Glutamatergic neuron (in vitro differentiated cells): ENCODE measurements at places on chromosomes 13 and 19. TPM values are rescaled to one million over a fixed set of nuclear protein-coding genes. Genes with fewer than 3 reads are reported as not detected.

HSPB6 gene
- total RNA-seq, result 0.49 TPM

DNAJC15 gene
- 17.1 TPM for total RNA-seq

PABPC3 gene
- 0.22 TPM for total RNA-seq

C13orf46 gene
- 0.71 TPM for total RNA-seq

SULT2A1 gene
- not detected for total RNA-seq

FUT1 gene
- 4.4 TPM for total RNA-seq

ZNF784 gene
- 8.4 TPM for total RNA-seq

ZNF700 gene
- 17.8 TPM for total RNA-seq

ZNF579 gene
- 48.9 TPM for total RNA-seq

CXCL17 gene
- not detected for total RNA-seq

DNA sequence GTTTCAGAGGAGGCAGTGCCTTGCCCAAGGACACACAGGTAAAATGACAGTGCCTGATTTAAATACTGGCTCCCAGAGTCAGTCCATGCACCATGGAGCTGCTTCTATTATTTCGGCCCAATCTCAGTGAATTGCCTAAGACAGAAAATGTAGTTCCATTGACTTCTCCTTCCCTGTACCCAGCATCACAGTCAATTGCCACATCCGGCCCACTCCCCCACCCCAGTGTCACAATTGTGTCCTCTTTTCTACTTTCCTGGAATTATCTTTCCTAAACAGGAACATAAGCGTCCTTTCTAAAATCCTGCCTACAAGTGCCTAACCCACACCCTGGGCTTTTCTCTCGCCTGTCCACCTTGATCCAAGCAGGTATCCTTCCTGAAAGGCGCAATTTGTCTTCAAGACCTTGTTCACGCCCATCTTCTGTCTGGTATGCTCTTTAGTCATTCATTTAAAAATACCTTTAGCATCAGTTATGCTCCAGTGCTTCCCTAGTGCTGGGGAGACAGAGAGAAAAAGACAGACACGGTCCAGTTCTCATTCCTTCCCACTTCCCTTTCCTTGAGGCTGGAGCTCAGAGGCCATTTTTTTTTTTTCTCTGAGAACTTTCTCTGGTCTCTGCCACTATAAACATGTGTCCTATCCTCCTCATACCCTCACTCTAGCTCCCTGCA is 411.4 kb downstream of the LIG4 start:
- no peak for DNase-seq

DNA sequence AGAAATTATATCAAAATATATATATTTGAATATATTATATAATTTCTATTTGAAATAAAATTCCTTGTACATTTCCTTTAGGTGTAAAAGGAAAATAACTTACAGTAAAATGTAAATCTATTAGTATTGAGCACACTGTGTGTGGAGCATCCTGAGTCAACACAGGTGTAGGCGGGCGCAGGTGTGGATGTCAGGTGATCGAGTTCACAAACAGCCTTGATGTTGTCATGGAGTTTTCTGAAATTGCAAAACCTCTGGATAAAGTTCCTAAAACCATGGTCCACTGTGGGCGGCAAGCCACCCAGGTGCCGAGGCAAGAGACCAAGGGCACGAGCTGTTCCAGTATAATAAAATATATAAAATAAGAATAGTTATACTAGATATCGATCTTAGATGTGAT is 27.7 kb upstream of the MCF2L start:
- no peak for DNase-seq

DNA sequence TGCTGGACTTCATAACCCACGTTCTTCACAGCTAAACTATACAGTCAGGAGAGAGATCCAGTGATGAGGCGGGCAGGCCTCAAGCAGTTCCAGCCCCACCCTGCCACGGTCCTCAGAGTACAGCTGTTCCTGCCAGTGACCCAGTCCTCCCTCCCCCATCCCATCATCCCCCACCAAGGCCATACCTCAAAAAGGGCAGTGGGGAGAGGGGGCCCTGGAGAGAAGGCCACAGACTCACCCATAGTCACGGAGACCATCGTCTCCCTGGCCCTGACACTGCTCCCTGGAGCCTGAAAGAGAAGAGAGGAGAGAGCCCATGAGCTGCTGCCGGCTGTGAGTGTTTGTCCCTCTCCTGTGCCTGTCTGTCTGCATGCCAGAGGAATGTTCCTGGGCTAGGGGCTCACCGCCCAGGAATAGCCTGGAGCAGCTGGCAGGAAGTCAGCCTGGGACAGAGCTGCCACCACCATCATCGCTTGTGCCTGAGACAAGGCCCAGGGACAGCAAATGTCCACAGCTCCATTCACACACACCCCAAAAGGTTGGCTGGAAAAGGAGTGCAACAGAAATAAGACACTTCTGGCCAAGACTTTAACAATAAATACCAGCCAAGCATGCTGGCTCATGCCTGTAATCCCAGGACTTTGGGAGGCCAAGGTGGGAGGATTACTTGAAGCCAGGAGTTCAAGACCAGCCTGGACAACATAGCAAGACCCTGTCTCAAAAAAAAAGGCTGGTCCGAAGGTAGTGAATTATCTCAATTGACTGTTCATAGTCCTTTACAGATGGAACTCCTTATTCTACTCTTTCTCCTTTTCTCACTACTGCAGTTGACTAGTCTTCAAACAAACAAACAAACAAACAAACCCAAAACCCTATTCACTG is 6.4 kb downstream of the C19orf47 start:
- DNase-seq, result no peak

DNA sequence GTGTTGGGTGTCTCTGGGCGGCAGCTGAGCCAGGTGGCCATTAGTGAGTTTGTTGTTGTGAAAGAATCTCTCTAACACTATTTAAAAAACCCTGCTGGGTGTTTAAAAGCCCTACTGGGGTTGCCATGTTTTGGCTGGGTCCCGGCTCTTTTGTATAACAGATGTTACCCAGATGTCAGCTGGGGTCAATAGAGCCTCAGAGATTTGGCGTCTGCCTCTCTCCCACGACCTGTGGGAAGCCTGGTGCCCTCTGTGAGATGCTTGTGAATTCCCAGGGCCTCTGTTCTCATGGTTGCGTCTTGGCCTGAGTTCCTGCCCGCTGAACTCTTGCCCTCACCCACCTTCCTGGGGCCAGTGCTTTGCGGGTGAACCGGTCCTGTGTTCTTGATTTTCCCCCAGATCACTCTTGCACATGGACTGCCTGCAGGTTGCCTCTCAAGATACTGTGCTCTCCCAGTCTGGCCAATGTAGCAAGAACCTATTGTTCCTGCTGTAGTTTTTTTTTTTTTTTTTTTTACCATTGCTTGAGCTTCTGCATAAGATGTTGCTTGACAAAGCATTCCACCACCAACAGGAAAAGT is 9.5 kb downstream of the NFILZ start:
- DNase-seq, result no peak

DNA sequence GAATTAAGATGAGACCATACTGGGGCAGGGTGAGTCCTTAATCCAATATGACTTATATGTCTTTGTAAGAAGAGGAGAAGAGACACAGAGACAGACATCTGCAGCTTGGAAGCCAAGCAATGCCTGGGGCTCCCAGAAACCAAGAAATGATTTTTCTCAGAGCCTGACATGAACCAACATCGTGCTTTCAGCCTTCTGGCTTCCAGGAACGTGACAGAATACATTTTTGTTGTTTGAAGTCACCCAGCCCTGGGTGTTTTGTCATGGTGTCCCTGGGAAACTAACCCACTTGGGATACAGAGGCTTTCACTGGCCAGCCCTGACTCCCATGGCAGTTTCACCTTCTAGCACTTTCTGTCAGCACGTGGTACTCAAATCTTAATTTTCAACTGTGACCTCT is 95.3 kb upstream of the SLC10A2 start:
- DNase-seq, result no peak

- DNase-seq, result peak; percentile 54
Measured at GRCh38 chr13:46184277-46184699, 2.3 kb upstream of the LCP1 start.

- no peak for DNase-seq
Measured at GRCh38 chr13:53066411-53066810, 37.8 kb downstream of the OLFM4 start.

DNA sequence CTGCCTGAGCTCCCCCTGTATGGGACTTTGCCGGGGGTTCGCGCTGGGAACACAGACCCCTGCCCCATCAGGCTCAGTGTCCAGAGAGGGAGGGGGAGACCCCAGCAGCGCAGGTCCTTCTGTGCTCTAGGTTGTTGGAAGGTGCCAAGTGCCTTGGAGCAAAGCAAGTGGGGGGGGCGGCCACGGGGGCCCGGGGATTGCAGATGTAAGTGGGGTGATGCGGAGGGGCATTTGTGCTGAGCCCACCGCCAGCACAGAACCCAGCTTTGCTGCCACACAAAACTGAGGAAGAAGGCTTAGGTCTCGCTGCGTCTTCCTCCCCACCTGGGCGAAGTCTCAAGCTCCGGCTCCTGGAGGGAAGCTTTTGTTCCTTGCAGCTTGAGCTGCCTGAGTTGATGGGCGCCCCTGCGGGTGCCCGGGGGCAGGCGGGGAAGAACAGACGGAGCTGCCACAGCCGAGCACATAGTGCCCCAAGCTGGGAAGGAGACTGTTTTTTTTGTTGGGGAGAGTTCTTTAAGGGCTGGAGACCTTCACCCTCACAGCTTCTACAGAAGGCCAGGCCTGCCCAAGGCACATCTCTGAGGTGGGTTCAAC is 1.5 kb upstream of the NTN5 start:
- DNase-seq, result no peak

DNA sequence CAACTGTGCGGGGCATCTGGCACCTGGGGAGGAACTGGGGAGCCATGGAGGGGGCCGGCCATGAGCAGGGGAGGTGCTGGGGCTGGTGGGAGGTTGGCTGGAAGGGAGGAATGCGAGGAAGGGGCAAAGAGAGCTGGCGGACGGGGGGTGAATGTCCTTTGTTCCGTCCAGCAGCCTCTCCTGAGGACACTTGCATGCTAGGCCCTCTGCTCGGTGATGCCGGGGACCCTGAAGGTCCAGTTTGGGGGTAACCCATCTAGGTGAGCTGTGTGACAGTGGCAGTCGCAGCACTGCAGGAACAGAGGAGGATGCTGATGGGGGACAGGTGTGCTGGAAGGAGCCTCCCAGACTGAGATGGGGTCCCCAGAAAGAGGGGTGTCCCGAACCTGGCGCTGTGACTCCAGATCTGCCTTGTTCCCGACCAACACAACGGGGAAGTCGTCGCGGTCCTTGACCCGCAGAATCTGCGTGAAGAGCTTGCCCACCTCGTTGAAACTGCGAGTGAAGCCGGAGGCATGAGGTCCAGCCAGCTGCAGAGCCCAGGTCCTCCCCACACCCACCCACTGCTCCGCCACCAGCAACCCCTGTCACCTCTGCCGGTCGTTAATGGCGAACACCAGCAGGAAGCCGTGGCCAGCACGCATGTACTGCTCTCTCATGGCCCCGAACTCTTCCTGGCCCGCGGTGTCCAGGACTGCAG is 3.6 kb downstream of the RRAS start:
- DNase-seq, result no peak

DNA sequence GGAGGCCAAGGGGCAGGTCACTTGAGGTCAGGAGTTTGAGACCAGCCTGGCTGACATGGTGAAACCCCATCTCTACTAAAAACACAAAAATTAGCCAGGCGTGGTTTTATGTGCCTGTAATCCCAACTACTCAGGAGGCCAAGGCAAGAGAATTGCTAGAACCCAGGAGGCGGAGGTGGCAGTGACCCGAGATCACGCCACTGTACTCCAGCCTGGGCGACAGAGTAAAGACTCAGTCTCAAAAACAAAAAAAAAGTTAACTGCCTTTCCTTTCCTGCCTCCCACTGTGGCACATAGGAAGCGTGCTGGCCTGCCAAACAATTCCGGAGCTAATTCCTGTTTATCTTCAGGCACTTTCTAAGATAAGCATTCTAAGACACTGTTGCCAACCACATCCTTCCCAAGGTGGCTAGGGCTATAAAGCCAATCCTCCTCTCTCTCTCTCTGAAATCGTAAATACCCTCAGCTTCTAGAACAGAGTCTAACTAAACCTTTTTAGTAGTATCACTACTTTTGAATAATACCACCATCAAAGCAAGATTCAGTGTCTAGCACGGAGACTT is 21.6 kb downstream of the SLC25A30 start:
- no peak for DNase-seq

GRCh38 chr13:59686798-59687394 is 476.8 kb downstream of the DIAPH3 start:
- DNase-seq, result no peak

DNA sequence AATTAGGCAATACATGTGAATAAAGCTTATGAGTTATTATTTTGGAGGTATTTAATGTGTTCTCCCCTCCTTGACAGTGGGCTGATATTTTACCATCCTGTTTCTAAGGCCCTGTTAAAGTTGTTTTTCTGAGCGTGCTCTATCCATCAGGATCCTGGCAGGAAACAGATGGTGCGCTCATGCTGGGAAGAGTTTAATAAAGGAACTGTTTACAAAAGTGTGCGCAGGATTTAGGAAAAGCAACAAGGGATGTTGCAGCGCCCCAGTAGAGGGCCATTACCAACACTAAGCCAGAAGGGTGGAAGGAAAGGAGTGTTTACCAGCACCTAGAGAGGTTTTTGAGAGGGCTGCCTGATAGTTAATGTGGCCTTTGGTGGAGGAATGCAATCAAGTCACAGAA is 374.5 kb downstream of the KCNRG start:
- no peak for DNase-seq

- no peak for DNase-seq
Measured at GRCh38 chr13:79084802-79085424, 321.1 kb downstream of the RBM26 start.

DNA sequence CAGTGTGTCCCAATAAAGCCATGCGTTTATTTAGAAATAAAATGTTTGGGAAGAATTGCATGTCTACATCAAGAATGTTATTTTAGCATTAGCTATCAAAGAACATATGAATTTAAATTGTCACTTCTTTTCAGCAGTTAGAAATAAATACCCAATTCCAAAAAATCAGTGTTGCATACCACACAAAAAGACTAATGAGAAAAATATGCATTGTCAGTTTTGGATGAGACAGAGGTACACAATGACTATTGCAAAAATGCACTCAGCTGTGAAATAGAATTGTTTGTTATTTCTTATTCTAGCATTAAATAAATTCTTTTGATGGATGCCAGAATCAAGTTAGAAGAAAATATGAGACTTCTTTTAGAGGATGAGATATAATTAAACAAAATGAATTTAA is 833.9 kb downstream of the SLITRK1 start:
- DNase-seq, result no peak

DNA sequence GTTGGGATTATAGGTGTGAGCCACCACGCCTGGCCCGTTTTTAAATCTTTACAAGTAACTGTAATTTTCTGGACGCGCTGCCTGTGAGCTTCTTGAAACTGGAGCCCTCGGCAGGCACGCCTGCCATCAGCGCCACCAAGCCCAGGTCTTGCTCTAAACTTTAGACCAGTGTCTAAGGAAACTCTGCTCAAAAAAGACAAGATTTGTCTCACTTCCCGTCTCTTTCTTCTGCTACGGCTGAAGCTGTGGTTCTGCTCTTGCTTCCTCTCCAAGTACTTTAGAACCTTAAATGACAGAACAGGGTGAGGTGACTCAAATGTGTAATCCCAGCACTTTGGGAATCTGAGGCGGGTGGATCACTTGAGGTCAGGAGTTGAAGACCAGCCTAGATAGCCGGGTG is 24.9 kb downstream of the RCN3 start:
- DNase-seq, result no peak

DNA sequence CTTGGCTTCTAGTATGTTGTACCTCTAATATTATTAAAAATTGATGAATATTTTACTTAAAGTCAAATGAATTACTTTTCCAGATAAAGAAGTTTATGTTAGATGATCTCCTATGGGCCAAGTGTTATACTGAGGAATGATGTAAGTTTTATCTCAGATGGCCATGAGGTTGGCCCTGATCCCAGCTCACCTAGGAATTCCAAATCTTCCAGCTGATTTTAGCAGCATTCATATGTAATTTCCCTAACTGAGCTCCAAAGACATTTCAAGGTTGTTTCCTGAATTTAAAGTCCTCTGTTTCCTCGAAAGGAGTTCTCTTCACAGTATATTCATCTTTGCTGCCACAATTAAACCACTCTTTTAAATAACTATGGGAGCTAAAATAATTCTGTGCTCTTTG is 1670.4 kb upstream of the SPRY2 start:
- DNase-seq, result no peak
